ENCODE measurements at places on chromosomes 5 and 9.

GRCh38 chr9:122954253-122954691, 13.5 kb downstream of the RABGAP1 start:
- DNase-seq: no peak

DNA sequence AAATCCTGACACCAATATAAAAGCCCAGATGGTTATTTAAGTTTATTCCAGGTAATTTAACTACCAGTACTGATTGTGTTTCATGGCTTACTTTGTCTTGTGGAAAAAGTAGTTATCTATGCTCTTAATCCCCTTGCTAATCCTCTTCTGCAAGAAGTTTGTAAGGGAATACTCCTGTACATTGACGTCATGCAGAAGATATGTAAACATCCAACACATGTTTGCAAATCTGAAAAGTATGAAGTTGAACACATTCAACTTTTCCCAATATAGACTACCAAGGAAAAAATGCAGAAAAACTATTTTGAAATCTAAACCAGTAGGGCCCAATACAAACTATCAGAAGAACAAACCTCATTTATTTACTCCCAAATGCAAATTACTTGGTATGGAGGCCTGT, 56.3 kb upstream of the ELL2 start:
- no peak for DNase-seq

GRCh38 chr9:134348404-134349155, 22.3 kb downstream of the RXRA start:
- DNase-seq: no peak

DNA sequence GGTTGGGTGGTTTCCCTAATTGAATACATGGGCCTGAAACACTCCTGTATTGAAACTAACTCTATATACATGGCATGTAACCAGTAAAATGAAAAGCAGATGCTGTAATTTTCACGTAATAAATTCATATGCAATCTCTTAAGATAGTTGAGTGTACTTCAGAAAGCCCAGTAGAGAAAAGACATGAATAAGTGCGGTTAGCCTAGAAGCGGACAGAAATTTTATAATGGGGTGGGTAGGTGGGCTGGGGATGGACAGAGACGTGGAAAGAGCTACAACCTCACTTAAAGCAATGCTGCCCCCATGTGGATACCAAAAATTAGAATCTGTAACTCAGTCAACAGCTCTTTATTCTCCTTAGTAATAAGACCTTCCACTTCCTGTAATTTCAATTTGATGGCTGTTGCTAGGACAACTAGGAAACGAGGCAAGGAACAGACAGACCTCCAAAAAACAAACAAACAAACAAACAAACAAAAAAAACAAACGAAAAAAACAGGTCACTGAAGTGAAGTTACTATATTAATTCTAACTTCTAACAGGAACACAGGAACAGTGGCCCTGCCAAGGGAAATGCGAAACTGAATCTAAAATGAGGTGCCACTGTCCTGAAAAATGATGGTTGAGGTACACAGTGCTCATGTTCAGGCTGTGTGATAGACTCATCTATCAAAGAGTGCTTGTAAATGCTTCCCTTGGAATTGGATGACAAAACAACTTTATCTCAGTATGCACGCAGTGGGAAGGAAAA, 103.4 kb upstream of the GNA14 start:
- DNase-seq: peak; percentile 35

DNA sequence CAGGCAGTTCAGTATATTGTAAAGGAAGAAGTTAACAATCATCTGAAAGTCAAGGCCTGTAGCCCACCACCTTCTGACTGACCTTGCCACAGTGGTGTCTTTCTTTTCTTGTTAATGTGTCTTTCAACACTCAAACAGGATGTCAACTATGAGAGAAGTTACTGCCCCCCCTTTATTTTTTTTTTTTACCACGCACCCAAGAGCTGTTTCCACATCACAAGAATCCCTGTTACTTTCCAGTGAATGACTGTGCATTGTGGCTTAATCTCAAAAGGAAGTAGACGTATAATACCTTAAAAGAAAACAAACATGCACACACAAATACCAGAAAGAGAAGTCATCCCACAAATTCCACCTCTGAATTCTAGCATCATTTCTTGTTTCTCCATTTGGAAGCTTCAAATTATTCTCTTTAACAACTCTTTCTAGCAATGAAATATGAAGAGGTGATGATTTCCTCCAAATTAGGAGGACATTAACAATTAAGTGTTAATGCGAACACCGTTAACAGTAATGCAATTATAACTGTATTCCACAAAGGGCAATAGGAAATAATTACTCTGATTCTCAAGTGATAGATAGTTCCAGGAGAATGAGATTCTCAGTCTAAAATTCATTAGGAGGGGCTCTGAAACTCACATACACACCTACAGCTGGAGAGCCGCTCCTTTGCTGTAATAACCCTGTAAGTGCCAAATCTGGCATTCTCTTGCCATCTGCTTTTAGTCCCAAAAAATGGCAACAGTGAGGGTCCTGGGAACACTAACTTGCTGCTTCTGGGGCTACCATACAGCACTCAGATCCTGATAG, 201.0 kb downstream of the EFNA5 start:
- DNase-seq: no peak

DNA sequence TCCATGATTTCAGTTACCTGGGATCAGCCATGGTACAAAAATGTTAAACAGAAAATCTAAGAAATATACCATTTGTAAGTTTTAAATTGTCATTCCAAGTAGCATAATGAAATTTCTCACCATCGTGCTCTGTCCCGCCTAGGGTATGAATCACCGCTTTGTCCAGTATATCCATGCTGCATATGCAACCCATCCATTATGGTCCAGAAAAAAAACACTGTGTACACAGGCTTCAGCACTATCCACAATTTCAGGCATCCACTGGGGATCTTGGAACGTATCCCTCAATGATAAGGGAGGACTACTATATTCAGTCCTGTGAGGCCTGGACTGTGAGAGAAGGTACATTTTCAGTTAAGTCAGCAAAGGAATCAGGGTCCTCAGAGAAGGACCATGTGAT, 37.6 kb upstream of the HNRNPA0 start:
- DNase-seq: no peak

- DNase-seq: no peak
Measured at GRCh38 chr5:173383711-173384110, 55.5 kb upstream of the STC2 start.

DNA sequence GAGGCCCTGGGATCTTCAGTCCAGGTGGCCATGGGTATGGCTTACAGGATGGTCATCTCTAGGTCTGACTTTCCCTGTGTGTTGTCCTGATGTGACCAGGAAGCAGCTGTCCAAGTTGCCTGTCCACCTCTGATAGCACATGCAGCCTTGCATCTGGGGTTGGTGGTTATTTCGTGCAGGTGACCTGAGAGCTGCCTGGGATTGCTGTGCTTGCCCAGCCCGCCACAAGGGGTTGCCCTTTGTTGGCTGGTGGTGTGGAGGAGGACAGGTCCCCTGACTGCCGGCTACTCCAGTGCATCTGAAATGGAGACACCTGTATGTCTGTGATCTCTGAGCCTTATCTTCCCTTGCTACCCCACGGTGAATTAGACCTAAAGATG, 212.6 kb downstream of the ARHGAP26 start:
- no peak for DNase-seq

GRCh38 chr9:126372716-126373115, 46.1 kb downstream of the MVB12B start:
- no peak for DNase-seq

DNA sequence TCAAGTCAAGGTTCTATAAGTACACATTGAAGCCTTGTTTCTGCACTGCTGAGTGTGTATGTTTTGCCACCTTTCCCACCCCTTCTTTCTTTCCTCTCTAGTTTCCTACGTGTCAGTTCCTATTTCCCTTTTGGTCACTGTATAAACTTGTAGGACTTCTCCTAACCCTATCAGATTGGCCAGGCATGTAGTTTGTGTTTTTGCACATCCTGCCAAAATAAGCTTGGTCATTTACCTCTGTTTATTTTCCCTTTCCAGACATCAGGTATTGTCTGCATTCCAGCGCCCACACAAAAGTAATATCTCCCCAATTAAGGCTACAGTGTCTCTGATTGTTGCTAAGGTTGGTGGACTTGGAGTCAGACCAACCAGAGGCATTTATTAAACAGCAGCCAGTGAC, 252.9 kb upstream of the MPDZ start:
- no peak for DNase-seq

DNA sequence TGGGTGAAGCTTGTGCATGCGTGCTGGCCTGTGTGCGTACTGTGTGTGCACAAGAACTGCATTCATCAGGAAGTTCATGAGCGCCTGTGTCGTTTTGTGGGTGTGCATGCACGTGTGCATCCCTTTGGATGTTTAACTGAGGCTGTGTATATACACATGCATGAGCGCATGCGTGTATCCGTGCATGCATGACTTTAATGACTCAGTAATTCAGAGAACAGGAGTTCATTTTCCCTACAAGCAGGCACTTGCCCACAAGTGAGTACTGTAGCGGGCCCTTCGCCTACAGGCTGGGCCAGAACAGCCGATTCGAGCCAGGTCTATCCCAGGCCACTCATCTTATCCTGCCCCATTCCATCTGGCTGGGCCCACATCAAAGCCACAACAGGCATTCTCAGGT, 29.8 kb downstream of the CORO2A start:
- no peak for DNase-seq
